Large intestine (tissue), 12 donors: ENCODE measurements at places on chromosomes 1 and 21. TPM values are rescaled to one million over a fixed set of nuclear protein-coding genes. Genes with fewer than 3 reads are reported as not detected.
A peak's percentile ranks its signal among the peaks of the same experiment; 100 is the strongest.

Gene CA6
- polyA plus RNA-seq = not detected

Gene CD52
- 25.3 TPM for polyA plus RNA-seq

- H3K4me3 ChIP-seq = no peak overlapping the region
- H3K36me3 ChIP-seq = no peaks in the 10 kb centered on the region
- peaks cover 51% of the 10 kb centered on the region for H3K27me3 ChIP-seq
- no peak for DNase-seq
Observed at GRCh38 chr1:41917076-41917475, 1.6 kb downstream of the HIVEP3 start.

- H3K4me1 ChIP-seq = no peaks in the 10 kb centered on the region
- no peaks in the 10 kb centered on the region for H3K27me3 ChIP-seq
- H3K27ac ChIP-seq = no peak overlapping the region
- H3K36me3 ChIP-seq = no peaks in the 10 kb centered on the region
- no peak overlapping the region for H3K4me3 ChIP-seq
- DNase-seq = peak; percentile 40
Observed at GRCh38 chr1:162847839-162848453, 13.0 kb downstream of the CCDC190 start.

- no peaks in the 10 kb centered on the region for H3K4me1 ChIP-seq
- DNase-seq = peak; percentile 56
Observed at GRCh38 chr1:230772457-230773395, 25.5 kb downstream of the CAPN9 start.

DNA sequence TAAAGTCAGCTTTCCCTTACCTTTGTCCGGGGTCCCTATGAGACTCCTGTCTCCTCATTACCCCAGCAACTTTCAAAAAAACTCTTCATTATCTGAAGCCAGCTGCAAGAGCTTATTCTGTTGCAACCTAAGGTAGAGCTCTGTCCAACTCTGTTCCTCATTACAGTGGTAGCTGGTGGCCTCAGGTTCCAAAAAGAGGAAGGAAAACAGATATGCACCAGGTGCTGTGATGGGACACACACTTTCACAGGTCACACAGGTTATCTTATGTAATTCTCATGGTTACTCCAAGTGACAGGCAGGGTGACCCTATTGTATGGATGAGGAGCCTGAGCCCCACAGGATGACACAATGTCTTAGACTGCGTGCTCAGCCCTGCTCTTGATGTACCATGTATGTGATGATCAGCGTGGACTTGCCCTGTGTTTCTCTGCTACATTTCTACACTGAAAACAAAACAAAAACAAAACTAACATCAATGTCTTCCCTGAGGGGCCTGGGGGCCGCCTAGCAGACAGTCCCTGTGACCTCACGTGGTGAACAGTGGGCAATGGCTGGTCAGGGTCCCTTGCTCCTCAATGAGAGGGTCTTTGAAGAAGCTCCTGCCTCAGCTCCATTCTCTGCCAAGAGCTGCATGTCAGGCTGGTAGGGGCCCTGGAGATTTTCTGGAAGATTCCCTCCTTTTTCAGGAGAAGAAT, 9.7 kb upstream of the TENT5C start:
- DNase-seq = no peak
- H3K4me3 ChIP-seq = no peak overlapping the region
- no peak overlapping the region for H3K27ac ChIP-seq

GRCh38 chr1:118627435-118627834, 360.7 kb downstream of the TBX15 start:
- H3K36me3 ChIP-seq = no peaks in the 10 kb centered on the region
- no peaks in the 10 kb centered on the region for H3K27me3 ChIP-seq
- DNase-seq = no peak
- no peaks in the 10 kb centered on the region for H3K4me1 ChIP-seq
- H3K27ac ChIP-seq = no peak overlapping the region

DNA sequence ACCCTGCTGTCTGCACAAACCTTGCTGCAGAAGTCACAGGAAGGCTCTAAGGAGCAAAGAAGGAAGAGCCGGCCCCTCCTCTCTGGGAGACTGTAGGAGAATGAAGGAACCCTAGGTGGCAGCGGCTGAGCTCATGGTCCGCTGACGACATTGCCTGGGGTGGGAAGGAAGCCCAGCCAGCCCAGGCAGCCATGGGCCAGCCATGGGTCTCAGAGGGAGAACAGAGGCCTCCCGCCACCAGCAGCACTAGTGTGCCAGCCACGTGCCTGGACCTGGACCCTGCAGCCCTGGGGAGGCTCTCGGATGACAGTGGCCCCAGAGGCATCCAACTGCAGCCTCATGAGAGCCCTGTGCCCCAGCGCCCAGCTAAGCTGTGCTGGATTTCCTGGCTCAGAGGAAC, 49.2 kb upstream of the POFUT2 start:
- H3K27me3 ChIP-seq = no peaks in the 10 kb centered on the region
- H3K27ac ChIP-seq = peak overlapping the region; percentile 65
- DNase-seq = peak; percentile 81
- no peaks in the 10 kb centered on the region for H3K36me3 ChIP-seq

DNA sequence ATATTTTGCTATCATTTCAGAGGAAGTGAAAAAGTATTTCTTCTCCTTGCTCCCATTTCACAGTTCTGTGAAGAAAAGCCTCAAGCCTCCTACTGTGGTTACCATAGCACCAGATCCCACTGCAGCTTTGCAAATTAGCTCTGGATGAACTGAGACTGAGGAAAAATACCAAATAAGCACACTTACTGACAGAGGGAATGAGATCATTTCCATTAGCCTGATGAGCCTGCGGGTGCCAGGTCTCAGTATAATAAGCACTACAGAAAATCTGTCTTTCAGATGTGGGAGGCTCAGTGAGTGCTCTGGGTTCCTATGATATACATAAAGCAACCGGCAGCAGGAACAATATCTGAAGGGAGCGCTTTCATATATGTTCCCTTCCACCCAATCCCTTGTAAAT, 21.4 kb downstream of the XKR8 start:
- H3K27ac ChIP-seq = no peak overlapping the region
- H3K4me1 ChIP-seq = no peaks in the 10 kb centered on the region
- H3K4me3 ChIP-seq = no peak overlapping the region
- peaks cover 20% of the 10 kb centered on the region for H3K36me3 ChIP-seq

DNA sequence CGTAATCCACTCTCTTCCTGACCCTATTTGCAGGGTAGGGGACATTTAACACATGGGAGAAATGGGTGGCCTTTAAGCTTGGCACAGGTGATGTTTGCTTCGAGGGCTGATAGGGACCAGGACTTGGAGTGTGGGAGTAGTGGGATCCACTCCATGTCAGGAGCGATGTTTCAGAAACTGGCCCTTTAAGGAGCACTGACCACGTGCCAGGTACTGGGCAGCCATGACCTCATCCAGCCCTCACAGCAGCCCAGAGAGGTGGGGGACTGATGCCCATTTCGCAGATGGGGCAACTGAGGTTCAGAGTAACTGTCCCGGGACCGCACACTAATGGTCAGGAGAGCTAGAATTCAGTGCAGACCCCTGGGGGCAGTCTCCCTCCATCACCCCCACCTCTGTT, 11.4 kb downstream of the PADI3 start:
- H3K27me3 ChIP-seq = peaks cover 7% of the 10 kb centered on the region
- no peak for DNase-seq
- no peaks in the 10 kb centered on the region for H3K4me1 ChIP-seq
- H3K27ac ChIP-seq = no peak overlapping the region

- no peak overlapping the region for H3K4me3 ChIP-seq
- peak overlapping the region; percentile 87 for H3K27ac ChIP-seq
- DNase-seq = no peak
- H3K27me3 ChIP-seq = no peaks in the 10 kb centered on the region
Observed at GRCh38 chr1:160005070-160005469, 26.7 kb downstream of the PIGM start.

DNA sequence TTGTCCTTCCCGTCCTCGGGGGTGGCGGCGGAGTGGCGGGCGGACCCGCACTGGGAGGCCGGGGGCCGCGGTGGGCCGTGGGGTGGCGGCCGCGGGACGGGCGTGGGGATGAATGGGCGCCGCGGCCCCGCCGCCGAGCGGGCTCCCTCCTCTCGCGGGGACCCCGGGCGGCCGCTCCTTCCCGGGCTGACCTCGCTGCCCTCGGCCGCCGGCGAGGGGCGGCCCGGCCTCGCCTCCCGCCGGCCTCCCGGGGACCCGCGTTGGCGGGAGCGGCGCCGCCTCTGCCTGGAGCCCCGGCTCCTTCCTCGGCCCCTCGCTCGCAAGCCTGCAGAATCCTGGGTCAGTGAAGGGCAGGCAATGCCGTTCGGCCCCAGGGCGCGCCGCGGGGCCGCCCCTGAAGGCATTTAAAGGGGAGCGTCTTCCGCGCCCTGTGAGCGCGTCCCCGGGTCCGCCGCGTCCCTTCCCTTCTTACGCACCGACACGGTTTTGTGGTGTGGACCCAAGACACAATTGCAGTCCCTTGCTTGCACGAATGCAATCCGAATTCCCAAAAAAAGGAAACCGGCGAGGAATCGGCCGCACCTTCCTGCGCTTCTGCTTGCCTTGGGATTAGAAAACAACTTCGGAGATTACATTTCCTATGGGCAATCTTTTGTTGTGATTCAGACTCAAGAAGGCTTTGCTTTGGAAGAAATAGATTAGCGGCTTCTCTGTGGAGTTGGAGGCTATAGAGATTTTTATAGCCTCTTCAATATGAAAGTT, 776 bp downstream of the ITSN1 start:
- H3K4me1 ChIP-seq = peaks cover 21% of the 10 kb centered on the region
- H3K36me3 ChIP-seq = no peaks in the 10 kb centered on the region
- H3K4me3 ChIP-seq = peak overlapping the region; percentile 76

- H3K36me3 ChIP-seq = no peaks in the 10 kb centered on the region
- no peak overlapping the region for H3K27ac ChIP-seq
- H3K4me1 ChIP-seq = no peaks in the 10 kb centered on the region
- no peak for DNase-seq
- no peaks in the 10 kb centered on the region for H3K27me3 ChIP-seq
- no peak overlapping the region for H3K4me3 ChIP-seq
Observed at GRCh38 chr1:29779146-29779545, 542.8 kb downstream of the PTPRU start.

DNA sequence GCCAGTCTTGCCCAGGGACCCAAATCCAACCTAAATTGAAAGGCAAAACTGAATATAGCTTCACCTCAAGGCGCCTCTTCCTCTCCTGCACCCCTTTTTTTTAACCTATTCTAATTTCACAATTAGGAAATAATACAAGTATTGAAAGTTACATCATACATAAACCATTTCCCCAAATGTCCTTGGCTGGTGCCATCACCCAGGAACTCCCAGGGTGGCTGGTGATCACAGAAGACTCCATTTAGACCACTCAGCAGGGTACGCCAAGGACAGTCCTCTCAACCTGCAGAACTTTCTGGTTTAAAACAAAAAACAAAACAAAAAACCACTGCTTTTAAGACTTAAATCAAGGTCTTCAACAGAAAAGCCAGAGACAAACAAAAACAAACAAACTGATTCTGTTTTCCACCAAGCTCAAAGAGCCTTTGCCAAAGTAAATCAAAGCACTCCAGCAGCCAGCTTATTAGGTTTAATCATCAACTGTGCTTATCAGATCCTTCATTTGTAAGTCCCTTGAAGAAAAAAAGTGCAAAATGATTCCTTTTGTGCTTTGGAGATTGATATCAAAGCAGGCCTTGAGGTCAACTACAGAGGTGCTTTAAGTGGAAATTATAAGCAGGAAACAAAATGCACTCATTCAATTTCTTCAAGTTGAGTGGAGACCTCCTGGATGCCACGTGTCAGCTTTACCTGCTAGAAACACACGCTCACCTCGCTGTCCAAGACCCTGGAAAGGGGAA, 113.0 kb downstream of the ETS2 start:
- peaks cover 48% of the 10 kb centered on the region for H3K4me1 ChIP-seq
- peak overlapping the region; percentile 79 for H3K27ac ChIP-seq
- no peaks in the 10 kb centered on the region for H3K36me3 ChIP-seq
- no peak overlapping the region for H3K4me3 ChIP-seq

DNA sequence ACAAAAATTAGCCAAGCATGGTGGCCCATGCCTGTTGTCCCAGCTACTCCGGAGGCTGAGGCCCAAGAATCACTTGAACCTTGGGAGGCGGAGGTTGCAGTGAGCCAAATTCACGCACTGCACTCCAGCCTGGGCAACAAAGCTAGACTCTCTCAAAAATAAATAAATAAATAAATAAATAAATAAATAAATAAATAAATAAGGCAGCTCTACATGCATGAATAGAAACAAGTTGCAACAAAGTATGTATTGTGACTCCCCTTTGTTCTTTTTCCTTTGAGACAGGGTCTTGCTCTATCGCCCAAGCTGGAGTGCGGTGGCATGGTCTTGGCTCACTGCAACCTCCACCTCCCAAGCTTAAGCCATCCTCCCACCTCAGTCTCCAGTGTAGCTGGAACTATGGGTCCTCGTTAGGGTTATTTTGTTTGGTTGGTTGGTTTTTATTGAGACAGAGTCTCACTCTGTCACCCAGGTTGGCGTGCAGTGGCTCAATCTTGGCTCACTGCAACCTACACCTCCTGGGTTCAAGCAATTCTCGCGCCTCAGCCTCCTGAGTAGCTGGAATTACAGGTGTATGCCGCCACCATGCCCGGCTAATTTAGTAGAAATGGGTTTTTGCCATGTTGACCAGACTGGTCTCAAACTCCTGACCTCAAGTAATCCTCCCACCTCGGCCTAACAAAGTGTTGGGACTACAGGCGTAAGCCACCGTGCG, 8.0 kb downstream of the USP48 start:
- H3K4me1 ChIP-seq = no peaks in the 10 kb centered on the region
- H3K27ac ChIP-seq = no peak overlapping the region
- H3K4me3 ChIP-seq = no peak overlapping the region
- DNase-seq = no peak
- H3K36me3 ChIP-seq = peaks cover 2% of the 10 kb centered on the region

DNA sequence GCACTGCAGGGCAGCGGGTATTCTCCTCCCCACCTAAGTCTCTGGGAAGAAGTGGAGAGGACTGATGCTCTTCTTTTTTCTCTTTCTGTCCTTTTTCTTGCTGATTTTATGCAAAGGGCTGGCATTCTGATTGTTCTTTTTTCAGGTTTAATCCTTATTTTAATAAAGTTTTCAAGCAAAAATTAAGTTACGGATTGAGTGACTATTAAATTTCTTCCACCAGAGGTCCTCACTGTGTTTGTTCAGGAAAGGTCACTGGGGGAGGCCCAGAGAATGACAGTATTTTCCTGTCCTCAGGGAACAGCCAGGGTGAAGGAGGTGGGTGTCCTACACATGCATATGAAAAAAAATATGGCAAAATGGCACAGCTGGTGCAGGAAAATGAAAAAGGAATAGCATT, 4.4 kb upstream of the ELF3 start:
- H3K4me3 ChIP-seq = no peak overlapping the region
- H3K27ac ChIP-seq = peak overlapping the region; percentile 99
- no peaks in the 10 kb centered on the region for H3K27me3 ChIP-seq
- H3K36me3 ChIP-seq = peaks cover 48% of the 10 kb centered on the region

DNA sequence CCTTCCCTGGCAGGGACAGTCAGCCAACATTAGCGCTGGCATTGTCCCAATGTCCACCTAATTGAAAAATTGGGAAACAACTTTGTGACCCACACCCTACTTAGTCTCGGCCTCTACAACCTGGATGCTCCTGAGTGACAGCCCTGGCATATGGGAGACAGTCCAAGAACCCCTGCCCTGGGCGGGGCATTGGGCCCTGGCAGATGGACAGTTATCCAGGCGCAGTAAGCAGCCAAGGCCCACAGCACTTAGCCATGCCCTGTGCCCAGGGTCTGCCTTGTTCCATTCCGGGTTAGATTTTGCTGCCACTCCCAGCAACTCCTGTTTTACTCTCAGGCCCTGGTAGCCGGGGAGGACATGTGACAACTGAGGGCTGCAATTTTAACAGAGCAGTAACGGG, 50.3 kb downstream of the NFASC start:
- peaks cover 1% of the 10 kb centered on the region for H3K4me1 ChIP-seq
- H3K27me3 ChIP-seq = peaks cover 2% of the 10 kb centered on the region
- no peak overlapping the region for H3K27ac ChIP-seq
- H3K4me3 ChIP-seq = no peak overlapping the region
- DNase-seq = no peak
